ENCODE measurements at places on chromosomes 2 and 18.

DNA sequence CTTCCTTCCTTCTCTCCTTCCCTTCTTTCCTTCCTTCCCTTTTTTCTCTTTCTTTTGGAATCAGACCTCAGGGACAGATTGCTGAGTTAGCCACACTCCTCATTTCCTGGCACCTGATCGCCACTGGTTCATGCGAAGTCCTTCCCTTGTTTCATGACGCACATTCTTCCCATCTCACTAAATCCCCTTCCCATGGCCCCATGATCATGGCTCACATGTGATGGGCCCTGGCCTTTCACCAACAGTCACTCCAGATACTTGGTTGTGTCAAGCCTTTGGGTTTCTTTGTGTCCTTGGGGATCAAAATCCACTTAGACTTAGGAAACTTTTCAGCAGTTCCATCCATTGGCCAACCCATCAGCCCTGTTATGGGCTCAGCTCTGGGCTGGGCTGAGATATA is 23.8 kb upstream of the ASPRV1 start:
- no peak overlapping the region for H3K27ac ChIP-seq
- no peaks in the 10 kb centered on the region for H3K36me3 ChIP-seq
- H3K4me1 ChIP-seq: no peaks in the 10 kb centered on the region

- DNase-seq: no peak
- peaks cover 6% of the 10 kb centered on the region for H3K4me1 ChIP-seq
- H3K27me3 ChIP-seq: no peaks in the 10 kb centered on the region
- H3K36me3 ChIP-seq: no peaks in the 10 kb centered on the region
Observed at GRCh38 chr2:9374071-9374730, 49.1 kb downstream of the ITGB1BP1 start.

- DNase-seq: no peak
- no peak overlapping the region for H3K4me3 ChIP-seq
- no peaks in the 10 kb centered on the region for H3K36me3 ChIP-seq
- no peak overlapping the region for H3K27ac ChIP-seq
Observed at GRCh38 chr2:226087505-226088365, 688.2 kb downstream of the NYAP2 start.

- H3K36me3 ChIP-seq: no peaks in the 10 kb centered on the region
- H3K4me3 ChIP-seq: no peak overlapping the region
- no peak for DNase-seq
- no peaks in the 10 kb centered on the region for H3K4me1 ChIP-seq
- H3K27ac ChIP-seq: no peak overlapping the region
Observed at GRCh38 chr2:209876211-209876610, 104.6 kb downstream of the UNC80 start.

- H3K27ac ChIP-seq: peak overlapping the region; percentile 93
- peaks cover 47% of the 10 kb centered on the region for H3K4me1 ChIP-seq
Observed at GRCh38 chr18:76448256-76449110, 46.6 kb downstream of the ZNF516 start.

DNA sequence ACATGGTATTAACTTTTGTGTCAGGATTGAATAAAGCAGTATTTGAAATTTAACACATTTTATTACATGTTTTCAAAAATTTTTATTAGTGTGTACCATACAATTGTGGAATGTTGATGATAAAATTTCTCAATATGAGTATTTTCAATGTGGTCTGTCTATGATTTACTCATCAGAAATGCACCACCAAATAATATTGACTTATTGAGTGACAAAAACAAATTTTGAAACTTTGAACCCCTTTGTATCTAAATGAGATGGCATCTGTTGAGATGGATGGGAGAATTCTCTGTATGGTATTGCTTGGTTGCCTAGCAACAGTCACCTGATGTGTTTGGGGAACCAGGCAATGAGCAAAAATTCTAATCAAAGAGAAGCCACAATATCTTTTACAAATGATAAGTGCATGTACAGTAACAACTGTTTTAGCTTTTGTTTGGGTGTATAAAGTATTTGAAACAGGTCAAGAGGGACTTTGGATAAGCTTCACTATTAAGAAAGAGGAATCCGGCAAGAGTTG is 400.1 kb downstream of the CCDC85A start:
- H3K4me3 ChIP-seq: no peak overlapping the region
- no peaks in the 10 kb centered on the region for H3K27me3 ChIP-seq
- H3K27ac ChIP-seq: no peak overlapping the region

GRCh38 chr2:16907645-16908282 is 242.1 kb upstream of the CYRIA start:
- H3K4me3 ChIP-seq: no peak overlapping the region
- H3K4me1 ChIP-seq: no peaks in the 10 kb centered on the region
- no peak overlapping the region for H3K27ac ChIP-seq
- H3K36me3 ChIP-seq: no peaks in the 10 kb centered on the region
- no peak for DNase-seq

GRCh38 chr2:215982465-215982875 is 30.9 kb downstream of the MREG start:
- no peak overlapping the region for H3K27ac ChIP-seq
- no peak overlapping the region for H3K4me3 ChIP-seq
- peak; percentile 29 for DNase-seq
- H3K27me3 ChIP-seq: no peaks in the 10 kb centered on the region
- peaks cover 5% of the 10 kb centered on the region for H3K4me1 ChIP-seq
- H3K36me3 ChIP-seq: no peaks in the 10 kb centered on the region

DNA sequence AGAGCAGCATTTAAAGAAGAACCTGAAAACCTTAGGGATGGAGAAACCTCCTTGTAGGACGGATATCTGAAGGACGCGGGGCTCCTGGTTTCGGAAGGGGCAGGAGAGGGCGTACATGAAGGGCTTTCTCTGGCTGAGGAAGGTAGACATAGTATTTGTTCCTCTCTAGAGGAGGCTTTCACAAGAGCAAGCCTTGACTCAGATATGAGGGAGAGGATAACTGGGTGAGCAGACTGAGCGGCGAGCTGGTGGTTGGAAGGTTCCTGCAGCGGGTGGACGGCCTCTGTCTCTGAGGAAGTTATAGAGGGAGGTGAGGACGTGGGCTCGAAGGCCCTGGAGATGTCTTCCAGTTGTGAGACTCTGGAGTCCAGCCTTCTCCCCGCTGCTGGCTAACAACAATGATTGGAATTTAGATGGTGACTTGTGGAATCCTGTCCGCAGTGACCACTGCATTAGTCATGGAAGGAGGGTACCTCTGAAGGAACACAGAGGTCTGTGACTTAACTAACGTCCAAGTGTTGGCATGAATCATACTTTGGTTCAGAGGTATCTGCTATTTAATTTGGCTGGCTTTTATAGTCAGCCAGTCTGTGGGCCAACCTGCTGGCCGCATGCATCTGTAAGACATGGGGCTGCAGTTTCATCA is 80.9 kb downstream of the ASAP2 start:
- no peak overlapping the region for H3K4me3 ChIP-seq
- H3K4me1 ChIP-seq: no peaks in the 10 kb centered on the region
- H3K27me3 ChIP-seq: no peaks in the 10 kb centered on the region
- H3K36me3 ChIP-seq: no peaks in the 10 kb centered on the region

- no peaks in the 10 kb centered on the region for H3K27me3 ChIP-seq
- no peaks in the 10 kb centered on the region for H3K4me1 ChIP-seq
- no peak overlapping the region for H3K27ac ChIP-seq
- no peak for DNase-seq
Observed at GRCh38 chr2:235034265-235035118, 82.7 kb downstream of the SH3BP4 start.

DNA sequence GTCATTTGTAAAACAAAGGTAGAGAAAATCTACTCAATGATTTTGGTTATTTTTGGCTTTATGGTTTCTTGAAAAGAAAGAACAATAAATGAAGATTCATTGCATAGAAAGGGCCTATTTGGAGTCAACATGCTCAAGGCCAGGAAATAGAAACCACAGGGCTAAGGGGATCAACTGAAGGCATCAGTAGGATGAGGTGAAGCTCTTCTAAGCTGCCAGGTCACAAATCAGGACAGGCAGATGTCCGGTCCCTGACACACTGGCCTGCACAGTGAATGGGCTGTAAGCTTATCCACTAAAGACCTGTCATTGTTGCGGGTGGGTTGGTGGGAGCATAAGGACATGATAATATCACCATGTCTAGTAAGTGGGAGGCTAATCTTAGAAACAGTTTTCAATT is 31.6 kb upstream of the RNF138 start:
- no peak overlapping the region for H3K27ac ChIP-seq
- no peaks in the 10 kb centered on the region for H3K36me3 ChIP-seq
- H3K4me3 ChIP-seq: no peak overlapping the region
- DNase-seq: no peak
- no peaks in the 10 kb centered on the region for H3K4me1 ChIP-seq
- no peaks in the 10 kb centered on the region for H3K27me3 ChIP-seq

DNA sequence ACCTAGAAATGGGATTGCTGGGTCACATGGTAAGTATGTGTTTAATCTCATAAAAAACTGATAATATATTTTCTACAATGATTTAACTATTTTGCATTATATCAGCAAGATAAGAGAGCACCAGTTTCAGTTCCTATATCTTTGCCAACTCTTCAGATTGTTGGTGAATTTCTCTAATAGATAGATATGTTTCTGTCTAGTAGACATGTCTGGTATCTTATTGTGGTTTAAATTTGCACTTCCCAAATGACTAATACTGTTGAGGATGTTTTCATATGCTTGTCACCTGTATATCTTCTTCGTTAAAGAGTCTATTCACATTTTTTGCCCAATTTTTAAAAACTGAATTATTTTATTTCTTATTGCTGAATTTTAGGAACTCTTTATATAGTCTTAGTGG is 113.8 kb upstream of the UXS1 start:
- no peak overlapping the region for H3K27ac ChIP-seq
- H3K27me3 ChIP-seq: no peaks in the 10 kb centered on the region
- DNase-seq: no peak
- H3K36me3 ChIP-seq: no peaks in the 10 kb centered on the region
- H3K4me1 ChIP-seq: no peaks in the 10 kb centered on the region

- H3K36me3 ChIP-seq: no peaks in the 10 kb centered on the region
- H3K4me1 ChIP-seq: peaks cover 4% of the 10 kb centered on the region
- peak; percentile 14 for DNase-seq
Observed at GRCh38 chr2:127577503-127577902, 42.0 kb downstream of the MYO7B start.

GRCh38 chr18:26653943-26654615 is 105.7 kb upstream of the KCTD1 start:
- DNase-seq: no peak
- no peaks in the 10 kb centered on the region for H3K36me3 ChIP-seq
- peaks cover 30% of the 10 kb centered on the region for H3K4me1 ChIP-seq
- no peak overlapping the region for H3K27ac ChIP-seq
- no peak overlapping the region for H3K4me3 ChIP-seq
- H3K27me3 ChIP-seq: no peaks in the 10 kb centered on the region

DNA sequence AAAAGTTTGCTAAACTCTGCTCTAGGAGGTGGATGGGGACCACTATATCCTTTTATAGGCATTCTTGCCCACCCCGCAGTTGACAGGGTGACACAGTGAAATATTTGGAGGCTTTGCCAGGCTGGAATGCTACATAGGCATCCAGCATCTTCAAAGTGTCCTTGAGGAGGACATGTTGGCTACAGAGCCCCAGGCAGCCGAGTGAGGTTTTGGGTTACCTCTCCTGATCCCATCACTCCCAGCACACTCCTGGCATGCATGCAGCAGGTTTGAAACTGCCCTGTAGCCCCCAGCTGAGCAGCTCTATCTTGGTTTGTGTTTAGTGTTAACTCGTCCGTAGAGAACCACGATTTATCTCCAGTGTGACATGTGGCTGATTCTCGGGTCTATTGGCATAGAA is 7.3 kb downstream of the FOSL2 start:
- peaks cover 43% of the 10 kb centered on the region for H3K36me3 ChIP-seq
- H3K27ac ChIP-seq: peak overlapping the region; percentile 94
- no peaks in the 10 kb centered on the region for H3K27me3 ChIP-seq
- H3K4me3 ChIP-seq: no peak overlapping the region
- H3K4me1 ChIP-seq: peaks cover 59% of the 10 kb centered on the region
- DNase-seq: peak; percentile 62

DNA sequence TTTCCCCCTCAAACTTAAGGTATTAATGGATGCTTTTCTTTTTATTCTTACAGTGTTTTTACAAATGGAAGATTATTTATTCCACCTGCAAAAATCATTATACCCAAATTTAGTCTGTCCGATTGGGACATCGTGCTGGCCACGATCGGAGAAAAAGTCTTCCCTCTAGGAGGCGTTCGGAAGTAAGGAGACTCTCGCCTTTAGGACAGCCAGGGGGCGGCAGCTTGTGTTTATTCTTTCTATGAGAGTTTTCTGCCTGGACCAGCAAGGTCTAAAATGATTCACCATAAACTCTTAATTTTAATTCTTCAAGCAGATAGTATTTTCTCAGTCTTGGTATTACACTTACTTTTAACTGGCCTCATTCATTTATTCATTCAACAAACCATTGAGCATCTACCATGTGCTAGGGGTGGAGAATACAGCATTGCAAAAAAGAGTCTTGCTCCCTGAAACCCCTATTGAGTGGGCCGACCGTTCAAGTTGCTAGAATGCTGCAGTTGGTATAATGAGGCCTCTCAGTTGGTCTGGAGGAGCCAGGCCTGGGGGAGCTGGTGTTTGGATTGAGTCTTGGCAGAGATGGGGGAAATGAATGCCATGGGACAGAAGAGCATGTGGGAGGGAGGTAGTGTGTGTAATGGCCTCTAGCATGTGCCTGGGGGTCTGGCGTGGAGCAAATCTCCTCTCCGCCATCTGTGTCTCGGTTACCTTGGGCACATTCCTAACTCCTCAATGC is 38.7 kb downstream of the DCDC2C start:
- no peak overlapping the region for H3K4me3 ChIP-seq
- H3K4me1 ChIP-seq: no peaks in the 10 kb centered on the region
- DNase-seq: no peak
- no peaks in the 10 kb centered on the region for H3K27me3 ChIP-seq
- no peak overlapping the region for H3K27ac ChIP-seq

DNA sequence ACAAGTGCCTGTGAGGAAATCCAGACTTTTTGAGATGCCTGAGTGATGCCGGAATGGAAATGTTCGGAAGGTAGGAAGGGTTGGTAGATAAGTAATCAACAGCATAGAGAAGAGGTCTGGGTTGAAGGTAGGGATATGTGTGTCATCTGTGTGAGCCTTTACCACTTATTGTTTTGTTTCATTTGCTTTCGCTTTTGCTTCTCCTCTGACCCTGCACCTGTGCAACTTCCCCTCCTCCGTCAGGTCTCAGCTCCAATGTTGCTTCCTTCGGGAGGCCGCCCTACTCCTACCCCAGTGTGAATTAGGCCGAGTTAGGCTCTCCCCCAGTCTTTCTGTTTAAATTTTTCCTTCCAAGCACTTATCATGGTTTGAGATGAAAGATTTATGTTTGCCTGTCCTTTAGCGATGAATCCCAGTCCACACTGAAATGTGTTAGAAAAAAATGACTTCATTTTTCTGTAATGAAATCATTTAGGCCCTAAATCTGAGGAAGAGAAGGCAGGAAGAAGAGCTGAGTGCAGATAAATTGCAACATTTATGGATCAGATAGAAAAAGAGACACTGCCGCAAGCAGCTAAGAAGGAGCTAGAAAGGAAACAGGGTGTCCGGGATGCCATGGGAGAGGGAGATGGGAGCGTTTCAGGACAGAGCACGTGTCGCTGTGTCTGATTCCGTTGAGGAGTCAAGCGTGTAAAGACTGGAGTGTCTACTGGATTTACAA is 139.6 kb upstream of the PELI1 start:
- no peak for DNase-seq
- H3K27me3 ChIP-seq: no peaks in the 10 kb centered on the region
- H3K27ac ChIP-seq: peak overlapping the region; percentile 24
- H3K4me1 ChIP-seq: peaks cover 15% of the 10 kb centered on the region
- no peaks in the 10 kb centered on the region for H3K36me3 ChIP-seq

GRCh38 chr2:160411167-160411566 is 82.4 kb downstream of the RBMS1 start:
- H3K4me1 ChIP-seq: peaks cover 19% of the 10 kb centered on the region
- H3K4me3 ChIP-seq: no peak overlapping the region
